ENCODE measurements at places on chromosomes 1 and 21.

DNA sequence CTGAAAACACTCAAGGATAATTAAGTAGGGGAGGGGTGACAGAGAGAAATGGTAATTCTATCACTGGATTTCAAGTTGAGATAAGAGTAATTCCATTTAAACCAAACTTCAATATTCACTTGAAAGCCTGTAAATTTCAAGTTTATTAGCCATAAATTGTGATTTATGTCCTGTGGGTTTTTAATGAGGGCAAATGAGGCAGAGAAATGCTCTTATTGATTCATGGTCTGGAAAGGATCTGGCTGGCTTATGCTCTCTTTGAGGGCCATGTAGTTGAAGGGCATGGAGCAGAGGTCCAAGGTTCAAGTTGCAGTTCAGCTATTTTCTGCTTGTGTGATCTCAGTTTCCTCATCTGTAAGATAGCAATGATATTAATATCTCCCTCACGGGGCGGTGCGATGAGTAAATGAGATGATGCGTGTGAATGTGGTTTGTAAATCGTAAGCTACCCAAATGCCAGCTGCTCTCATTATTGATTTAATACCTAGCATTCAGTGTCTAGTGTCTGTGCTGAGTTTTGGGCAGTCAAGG lies 12.3 kb downstream of the OLFML3 start:
- DNase-seq: no peak

DNA sequence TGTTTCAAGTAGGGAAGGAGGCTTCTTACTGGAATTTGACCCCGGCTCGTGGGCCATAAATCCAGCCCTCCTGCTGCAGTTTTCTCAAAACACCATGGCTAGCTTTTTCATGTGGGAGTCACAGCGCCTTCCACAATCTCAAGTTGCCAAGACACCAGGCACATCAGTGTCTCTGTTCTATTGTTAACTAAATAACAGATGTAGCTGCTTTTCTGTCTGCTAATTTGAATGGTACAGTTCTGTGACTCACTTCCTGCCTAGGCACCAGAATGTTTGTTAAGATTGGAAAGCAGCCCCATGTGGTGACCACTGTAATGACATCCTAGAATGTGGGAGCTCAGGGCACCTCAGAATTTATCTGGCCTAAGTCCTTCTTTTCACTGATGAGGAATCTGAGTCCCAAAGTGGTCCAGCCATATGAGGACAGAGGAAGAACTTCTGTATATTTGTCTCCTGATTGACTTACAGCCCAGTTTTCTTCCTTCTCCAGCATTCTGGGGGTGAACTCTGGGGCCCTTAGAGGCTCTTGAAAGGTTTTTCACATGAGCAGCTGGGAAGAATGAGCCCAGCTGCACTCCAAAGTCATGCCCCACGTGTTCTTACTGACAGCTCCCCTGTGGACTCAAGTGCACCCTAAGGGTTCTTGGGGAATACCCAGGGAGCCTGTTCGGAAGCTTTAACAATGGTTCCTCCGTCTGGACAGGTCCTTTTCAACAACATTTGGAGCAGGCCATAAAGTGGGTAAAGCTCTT lies 27.5 kb downstream of the TRIM45 start:
- DNase-seq: no peak

DNA sequence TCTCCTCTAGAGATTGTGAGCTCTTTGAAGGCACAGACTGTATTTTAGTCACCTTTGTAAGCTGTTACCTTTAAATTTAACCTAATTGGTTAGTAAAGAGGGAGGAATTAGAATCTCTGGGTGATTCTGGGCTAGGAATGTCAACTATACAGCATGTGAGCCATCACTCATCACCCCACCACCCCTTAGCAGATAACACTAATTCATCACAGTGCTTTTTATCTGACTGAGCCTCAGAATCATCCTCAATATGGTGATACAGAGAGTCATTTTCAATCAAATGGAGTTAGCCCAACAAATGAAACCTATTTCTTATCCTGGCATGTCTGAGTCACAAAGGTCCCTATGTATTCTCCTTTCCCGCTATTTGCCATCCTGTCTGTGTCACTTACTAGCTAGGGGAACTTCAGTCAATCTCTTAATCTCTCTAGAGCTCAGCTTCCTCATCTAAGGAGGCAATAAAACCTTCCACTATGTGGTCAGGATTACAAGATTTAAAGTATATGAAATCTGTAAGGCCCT lies 13.3 kb downstream of the KCNJ10 start:
- no peak for DNase-seq

- no peak for DNase-seq
Measured at GRCh38 chr21:42991992-42992740, 17.8 kb downstream of the PKNOX1 start.

GRCh38 chr1:8943498-8944405 lies 1.9 kb upstream of the CA6 start:
- no peak for DNase-seq

DNA sequence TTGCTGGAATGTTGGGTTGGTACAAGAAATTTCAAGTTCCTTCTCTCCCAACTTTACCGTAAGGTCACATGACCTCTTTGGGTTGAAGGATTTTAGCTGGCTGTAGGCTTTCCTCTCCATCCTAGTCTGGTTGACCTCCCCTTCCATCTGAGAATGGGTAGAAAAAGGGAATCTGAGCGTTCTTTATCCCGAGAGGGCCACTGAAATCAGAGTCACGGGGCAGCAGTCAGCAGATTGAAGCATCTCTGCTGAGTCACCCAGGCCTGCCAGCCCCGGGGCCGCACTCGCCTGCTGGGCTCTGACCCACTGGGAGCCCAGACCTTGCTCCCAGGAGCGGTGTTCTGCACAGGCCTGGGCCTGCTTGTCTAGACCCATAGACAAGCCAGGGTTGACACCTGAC lies 31.0 kb downstream of the TMCC2 start:
- DNase-seq: no peak

DNA sequence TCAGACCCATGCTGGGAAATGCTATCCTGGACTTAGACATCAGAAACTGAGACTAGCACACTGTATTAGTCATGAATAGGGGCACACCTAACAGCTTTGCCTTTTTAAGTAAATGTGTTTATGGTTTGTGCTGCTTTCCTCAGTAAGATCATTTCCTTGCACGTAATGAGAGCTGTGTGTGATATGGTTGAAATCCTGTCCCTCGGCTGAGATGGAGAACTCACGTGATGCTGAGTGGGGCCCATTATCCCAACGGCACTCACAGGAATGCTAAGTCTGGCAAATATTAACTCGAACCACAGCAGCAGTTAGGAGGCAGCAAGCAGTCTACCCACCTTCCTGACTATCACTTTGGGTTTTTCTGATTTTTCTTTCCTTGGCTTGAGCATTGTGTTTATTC lies 38.2 kb downstream of the BCL9 start:
- DNase-seq: no peak

- no peak for DNase-seq
Measured at GRCh38 chr21:33029975-33030461, 4.3 kb downstream of the OLIG2 start.

DNA sequence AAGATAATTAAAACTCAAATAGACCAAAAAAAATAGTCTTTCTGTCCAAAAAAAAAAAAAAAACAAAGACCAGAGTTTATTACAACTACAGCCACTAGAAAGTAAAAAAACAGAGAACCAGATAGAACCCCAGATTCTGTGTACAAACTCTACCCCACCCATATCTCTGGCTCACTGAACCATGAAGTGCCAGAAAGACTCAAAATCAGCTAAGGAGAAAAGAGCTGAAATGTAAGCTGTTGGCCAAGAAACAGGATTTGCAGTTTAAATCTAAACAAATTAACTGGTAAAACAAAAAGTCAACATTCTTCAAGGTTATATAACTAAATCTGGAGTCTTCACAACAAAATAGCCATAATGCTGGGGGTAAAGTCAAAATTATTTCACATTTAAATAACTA lies 278.9 kb downstream of the SEC16B start:
- DNase-seq: no peak

DNA sequence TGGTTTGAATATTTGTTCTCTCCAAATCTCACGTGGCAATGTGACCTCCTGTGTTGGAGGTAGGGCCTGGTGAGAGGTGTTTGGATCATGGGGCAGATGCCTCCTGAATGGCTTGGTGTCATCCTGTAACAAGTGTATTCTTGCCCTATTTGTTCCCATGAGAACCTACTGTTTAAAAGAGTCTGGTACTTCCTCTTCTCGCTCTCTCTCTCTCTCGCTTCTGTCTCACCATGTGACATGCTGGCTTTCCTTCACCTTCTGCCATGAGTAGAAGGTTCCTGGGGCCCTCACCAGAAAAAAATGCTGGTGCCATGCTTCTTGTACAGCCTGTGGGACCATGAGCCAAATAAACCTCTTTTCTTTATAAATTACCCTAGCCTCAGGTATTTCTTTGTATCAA lies 8.4 kb upstream of the PAXBP1 start:
- peak; percentile 21 for DNase-seq

- no peak for DNase-seq
Measured at GRCh38 chr1:167110586-167110985, 16.7 kb downstream of the STYXL2 start.

DNA sequence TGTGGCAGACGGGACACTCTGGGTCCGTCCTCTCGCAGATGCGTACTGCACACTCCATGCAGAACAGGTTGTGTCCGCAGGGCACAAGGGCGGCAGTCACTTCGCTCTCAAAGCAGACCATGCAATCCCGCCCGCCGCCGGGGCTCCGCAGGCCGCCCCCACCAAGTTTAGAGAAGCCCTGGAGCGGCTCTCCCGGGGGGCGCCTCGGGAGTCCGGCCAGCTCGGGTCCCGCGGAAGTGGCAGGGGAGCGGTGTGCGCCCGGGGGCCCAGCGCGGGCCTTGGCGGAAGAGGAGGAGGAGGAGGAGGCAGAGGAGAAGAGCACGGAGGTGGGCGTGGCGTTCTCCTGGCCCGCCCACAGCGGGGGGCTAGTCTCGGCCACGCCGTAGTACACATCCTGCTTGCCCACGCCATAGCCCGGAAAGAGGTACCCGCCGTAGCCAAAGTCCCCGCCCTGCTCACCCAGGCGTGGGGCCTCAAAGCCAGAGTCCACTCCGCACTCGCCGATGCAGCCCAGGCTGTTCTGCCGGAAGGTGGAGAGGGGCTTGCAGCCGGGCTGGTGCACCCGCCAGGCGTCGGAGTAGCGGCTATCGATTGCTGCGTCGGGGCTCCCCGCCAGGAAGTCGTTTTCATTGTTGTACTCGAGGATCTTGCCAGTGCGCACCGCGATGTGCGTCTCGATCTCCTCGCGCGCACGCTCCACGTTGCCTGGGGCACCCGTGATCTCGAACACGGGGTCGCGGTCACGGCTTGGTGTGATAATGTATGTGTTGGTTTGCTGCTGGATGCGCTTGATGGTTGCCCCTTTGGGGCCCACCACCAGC lies 5.4 kb downstream of the MEX3A start:
- DNase-seq: no peak

- no peak for DNase-seq
Measured at GRCh38 chr1:247540581-247540980, 4.3 kb upstream of the OR2C3 start.

GRCh38 chr1:186511761-186512637 lies 51.1 kb upstream of the PDC start:
- DNase-seq: peak; percentile 74

- peak; percentile 19 for DNase-seq
Measured at GRCh38 chr1:55257958-55258357, 42.8 kb upstream of the USP24 start.

DNA sequence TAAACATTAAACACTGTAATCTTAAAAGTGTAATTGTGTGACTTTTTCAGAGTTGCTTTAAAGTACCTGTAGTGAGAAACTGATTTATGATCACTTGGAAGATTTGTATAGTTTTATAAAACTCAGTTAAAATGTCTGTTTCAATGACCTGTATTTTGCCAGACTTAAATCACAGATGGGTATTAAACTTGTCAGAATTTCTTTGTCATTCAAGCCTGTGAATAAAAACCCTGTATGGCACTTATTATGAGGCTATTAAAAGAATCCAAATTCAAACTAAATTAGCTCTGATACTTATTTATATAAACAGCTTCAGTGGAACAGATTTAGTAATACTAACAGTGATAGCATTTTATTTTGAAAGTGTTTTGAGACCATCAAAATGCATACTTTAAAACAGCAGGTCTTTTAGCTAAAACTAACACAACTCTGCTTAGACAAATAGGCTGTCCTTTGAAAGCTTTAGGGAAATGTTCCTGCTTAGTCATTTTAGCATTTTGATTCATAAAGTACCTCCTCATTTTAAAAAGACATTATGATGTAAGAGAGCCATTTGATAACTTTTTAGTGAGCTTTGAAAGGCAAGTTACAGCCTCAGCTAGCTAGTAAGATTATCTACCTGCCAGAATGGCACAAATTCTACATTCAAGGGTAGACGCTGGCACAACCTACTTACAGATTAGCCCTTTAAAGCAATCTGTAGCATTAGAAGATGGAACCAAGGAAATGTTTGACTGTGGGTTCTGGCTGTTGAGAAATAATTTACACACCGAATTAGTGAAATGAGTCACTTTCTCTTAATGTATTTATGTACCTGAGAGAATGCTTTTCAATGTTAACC lies 9.4 kb downstream of the SOD1 start:
- no peak for DNase-seq

- no peak for DNase-seq
Measured at GRCh38 chr1:169027607-169028320, 78.7 kb upstream of the ATP1B1 start.

DNA sequence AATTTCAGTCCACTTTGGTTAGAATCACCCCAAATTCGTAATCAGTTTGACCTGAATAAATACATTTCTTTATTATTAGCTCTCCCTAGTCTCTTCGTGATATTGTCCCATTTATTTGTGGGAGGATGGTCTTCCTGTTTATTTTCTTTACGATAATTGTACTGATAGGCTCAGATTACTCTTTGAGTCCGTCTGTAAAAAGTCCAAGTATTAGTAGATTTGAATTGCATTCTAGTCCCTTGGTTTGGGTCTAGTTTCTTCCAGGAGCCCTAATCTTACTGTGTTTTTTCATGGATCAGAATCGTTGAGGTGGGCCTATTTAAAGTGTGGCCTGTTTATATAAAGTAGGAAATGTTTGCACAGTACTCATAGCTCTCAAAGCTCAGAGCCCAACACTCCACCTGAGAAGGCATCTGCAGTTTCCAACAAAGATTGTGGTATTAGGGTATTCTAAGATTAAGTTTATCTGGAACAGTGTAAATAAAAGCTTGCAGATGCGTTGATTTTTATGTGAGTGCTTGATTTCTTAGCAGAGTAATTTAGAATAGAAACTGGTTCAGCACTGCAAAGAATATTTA lies 33.1 kb downstream of the MAP3K21 start:
- no peak for DNase-seq

DNA sequence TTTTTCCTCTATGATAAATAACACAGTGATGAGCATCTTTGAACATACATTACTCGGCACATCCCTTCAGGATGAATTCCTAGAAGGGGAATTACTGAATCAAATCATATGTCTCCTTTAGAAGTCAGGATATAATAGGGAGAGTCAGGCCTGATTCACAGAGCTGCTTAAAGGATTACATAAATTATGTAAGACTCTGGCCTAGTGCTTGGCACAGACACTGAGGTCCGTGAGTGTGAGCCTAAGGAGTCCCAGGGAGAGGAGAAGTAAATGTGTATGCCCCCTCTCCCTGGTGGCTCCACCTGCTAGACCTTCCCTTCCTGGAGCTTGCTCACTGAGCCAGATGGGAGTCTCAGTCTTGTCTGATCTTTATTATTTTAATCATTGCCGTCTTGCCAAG lies 8.6 kb upstream of the FOXE3 start:
- no peak for DNase-seq

- no peak for DNase-seq
Measured at GRCh38 chr1:244161236-244161510, 110.1 kb downstream of the ZBTB18 start.

GRCh38 chr1:21818656-21819055 lies 6.6 kb downstream of the LDLRAD2 start:
- peak; percentile 46 for DNase-seq
